ENCODE measurements at places on chromosomes 3 and 15.

DNA sequence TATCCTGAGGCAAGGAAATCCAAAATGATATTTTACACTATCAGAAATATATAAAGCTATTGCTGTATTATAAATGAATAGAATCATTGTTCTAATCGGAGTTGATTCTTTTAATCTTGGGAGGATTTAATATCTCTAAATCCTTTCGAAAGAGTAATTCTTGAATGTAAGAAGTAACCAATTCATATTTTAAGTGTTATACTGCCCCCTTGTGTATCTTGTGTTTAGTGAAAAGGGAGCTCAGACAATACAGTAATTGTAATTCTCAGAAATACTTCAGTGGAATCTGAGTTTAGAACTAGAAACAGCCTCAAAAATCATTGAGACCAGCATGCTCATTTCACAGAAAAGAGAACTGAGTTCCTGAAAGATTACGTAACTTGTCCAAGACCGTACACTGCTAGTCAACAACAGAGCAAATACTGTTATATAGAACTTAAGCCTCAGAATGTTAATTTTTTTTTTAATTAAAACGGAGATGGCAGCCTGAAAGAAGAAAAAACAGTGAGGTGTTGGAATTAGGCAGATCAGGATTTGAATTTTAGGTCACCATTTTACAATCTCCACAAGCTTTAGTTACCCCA is 42.9 kb downstream of the PLCH1 start:
- DNase-seq = peak; percentile 62

GRCh38 chr3:141656771-141657170 is 81.3 kb upstream of the RNF7 start:
- DNase-seq = no peak

GRCh38 chr3:12875857-12876836 is 34.8 kb upstream of the RPL32 start:
- no peak for DNase-seq

GRCh38 chr3:32660634-32661033 is 24.4 kb upstream of the CNOT10 start:
- no peak for DNase-seq

Data from HepG2 (cell line).